ENCODE measurements at places on chromosomes 11 and 22.

DNA sequence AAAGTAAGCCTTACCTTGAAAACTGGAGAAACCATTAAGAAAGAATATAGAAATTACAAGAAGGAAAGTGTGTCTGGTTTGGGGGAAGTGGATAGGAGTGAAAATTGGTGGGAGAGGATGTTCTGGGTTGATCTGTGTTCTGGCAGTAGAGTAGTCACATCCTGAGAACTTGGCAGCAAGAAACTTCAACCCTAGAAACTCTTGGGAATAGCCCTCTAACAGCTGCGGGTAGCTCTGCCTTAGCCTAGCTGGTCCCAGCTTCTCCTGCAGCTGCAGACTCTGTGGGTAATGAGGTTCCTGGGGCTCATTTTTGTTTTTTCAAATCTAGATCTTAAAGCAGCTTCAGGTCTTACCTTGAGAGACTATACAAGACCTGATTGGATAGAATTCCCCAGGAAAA, 24.2 kb upstream of the OR6X1 start:
- no peak for DNase-seq

DNA sequence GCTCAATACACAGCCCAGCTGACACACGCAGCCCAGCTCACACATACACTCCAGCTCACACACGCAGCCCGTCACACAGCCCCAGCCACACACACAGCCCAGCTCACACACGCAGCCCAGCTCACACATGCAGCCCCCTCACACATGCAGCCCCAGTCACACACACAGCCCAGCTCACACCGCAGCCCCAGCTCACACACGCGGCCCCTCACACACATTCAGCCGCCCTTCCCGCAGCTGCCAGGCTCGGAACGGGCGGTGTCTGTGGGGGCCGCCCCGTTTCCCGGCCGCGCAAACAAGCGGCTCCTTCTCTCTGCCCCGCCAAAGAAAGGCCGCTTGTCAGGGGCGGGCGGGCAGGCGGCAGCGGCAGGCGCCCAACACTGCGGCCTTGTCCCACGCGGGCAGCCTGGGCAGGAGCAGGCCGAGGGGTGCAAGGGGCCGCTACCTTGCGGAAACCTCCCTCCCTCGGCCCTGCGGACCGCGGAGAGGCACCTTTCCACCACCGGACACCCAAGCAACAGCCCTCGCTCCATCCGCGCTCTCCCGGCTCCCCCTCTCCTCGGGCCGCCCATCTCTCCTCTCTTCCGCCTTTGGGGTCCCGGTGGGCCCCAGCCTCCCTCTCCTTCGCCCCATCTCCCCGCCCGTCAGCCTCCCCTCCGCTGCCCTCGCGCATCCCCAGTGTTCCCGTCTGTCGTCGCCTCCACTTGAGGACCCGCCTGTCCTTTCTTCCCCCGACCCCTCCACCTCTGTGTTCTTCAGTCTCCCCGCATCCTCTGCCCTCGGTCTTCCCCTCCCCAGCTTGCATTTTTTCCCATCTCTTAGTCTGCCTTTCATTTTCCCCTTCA, 2.2 kb downstream of the PHLDB1 start:
- DNase-seq = no peak

DNA sequence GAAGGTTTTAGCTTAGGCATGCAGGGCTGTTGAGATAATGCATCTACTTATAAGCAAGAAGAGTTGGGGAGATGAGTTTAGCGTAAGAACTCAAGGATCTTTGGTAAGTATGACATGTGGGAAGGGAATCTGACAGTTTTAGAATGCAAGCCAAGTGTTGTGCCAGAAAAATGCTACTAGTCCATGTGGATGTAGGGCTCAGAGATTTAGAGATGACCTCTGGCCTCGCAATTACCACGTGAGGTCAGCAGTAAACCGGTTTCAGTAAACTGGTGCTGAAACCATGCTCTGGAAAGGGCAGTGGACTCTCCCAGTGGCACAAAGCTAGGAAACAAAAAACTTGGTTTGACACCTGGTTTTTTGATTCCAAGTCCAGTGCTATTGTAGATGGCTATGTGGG, 18.9 kb downstream of the MRPL16 start:
- DNase-seq = no peak

DNA sequence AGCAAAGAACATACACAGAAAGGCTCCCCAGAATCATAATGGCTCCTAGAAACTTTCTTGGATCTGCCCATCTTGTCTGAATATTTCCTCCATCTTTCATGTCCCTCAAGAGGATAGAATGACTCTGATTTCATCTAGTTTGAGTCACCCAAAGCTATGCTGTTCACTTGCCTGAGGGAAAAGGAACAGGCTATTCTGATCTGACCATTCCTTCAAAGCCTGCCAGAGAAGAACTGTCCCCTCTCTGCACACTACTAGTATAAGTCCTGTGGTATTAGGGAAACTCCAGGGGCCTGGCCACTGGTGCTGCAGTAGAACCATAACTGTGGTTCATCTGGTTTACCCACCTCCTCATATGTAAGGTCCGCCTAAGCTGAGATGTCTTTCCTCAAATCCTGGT, 2.4 kb upstream of the PATE1 start:
- no peak for DNase-seq

DNA sequence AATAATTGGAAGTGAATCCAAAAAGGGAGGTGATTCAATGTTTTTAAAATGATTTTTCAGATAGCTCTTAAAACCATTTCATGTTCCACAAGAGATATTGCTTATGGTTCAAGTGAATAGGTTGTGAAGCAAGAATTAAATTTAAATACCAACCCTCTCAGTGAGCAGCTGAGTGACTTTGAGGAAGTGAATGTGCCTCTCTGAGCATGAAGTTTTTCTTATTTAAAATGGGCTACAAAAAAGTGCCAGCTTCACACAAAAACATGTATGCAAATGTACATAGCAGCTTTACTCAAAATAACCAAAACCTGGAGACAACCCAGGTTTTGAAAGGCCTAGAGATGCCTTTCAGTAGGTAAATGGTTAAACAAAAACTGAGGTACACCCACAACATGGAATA, 35.5 kb upstream of the GAB4 start:
- DNase-seq = no peak

DNA sequence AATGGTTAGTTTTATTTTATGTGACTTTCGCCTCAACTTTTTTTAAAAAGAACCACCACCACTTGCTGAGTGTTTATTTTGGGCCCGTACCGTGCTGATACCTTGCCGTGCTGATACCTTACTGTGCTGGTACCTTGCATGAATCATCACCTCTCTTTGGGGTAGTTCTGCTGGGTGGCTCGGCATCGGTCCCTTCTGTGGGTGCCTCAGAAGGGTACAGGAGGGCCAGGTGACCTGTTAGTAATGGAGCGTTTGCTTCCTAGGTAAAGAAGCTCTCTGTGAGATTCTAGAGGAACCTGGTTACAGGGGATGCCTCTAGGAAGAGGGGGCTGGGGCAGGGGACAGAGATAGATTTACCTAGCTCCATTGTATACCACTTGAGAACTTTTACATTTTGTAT, 17.1 kb downstream of the TOM1 start:
- no peak for DNase-seq
